ENCODE measurements at places on chromosomes 7 and 10.

DNA sequence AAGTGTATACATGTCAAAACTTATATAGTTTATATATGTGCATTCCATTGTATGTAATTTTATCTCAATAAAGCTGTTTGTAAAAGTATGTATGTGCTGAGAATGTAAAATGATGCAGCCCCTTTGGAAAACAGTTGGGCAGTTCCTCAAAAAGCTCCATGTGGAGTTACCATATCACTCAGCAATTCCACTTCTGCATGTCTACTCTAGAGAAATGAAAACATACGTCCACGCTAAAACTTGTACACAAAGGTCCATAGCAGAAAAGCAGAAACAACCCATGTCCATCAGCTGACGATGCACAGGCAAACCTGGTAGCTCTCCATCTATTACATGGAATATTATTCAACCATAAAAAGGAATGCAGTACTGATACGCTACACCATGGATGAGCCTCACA lies 8.3 kb upstream of the RGS10 start:
- DNase-seq, result no peak

- DNase-seq, result no peak
These were observed 112.8 kb downstream of the LARP4B start for GRCh38 chr10:818526-819220.

DNA sequence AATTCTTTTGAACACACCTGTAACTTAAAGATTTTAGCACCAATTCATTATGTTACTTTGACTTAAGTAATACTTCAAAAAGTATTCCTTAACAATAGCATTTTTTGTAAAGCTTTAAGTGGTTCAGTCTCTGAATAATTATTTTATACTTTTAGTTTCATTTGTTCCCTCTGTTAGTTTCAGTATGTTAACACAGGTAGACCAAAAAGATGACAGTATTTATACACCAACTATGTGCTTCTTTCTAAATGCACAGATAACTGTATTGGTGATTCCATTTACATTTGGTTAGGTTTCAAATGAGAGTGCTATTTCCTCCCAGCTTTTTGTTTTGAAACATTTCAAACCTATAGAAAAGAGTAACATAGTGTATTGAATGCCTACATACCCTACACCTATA lies 14.0 kb downstream of the RALA start:
- no peak for DNase-seq

- no peak for DNase-seq
These were observed 44.1 kb downstream of the MTURN start for GRCh38 chr7:30178748-30179436.

DNA sequence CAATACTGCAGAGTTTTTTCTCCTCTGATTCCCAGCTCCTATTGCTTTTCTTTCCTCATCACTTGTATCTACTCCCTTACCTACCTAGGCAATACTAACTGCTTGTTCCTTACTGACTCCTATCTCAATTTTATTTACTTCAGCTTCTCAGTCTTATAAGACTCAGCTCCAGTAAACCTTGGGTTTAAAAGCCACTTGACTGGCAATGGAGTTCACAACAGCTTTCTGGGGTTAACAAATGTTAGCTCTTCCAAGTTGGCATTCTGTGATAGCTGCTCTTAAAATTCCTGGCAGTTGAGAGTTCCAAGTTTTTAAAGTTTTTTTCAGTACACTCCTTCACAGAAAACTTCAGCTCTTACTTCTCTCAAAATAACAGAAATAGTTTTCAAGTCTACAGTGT lies 14.2 kb downstream of the ATAD1 start:
- no peak for DNase-seq

All from NCI-H446 (cell line).